Psoas muscle (tissue), 8 donors: ENCODE measurements at places on chromosomes 11 and 22. TPM values are rescaled to one million over a fixed set of nuclear protein-coding genes. Genes with fewer than 3 reads are reported as not detected.

The SCGB2A2 gene
- not detected for polyA plus RNA-seq

The MS4A4E gene
- 0.05 TPM for polyA plus RNA-seq

The RAB36 gene
- polyA plus RNA-seq: 0.08 TPM

The PLAAT3 gene
- 50.0 TPM for polyA plus RNA-seq

The DTX4 gene
- polyA plus RNA-seq: 0.46 TPM

The LRRN4CL gene
- polyA plus RNA-seq: 1.8 TPM

The TEX54 gene
- polyA plus RNA-seq: not detected

The KRTAP5-9 gene
- 0.09 TPM for polyA plus RNA-seq

- no peaks in the 10 kb centered on the region for H3K36me3 ChIP-seq
- no peak for DNase-seq
- no peak overlapping the region for H3K27ac ChIP-seq
Observed at GRCh38 chr11:104094576-104094975, 58.1 kb downstream of the DDI1 start.

DNA sequence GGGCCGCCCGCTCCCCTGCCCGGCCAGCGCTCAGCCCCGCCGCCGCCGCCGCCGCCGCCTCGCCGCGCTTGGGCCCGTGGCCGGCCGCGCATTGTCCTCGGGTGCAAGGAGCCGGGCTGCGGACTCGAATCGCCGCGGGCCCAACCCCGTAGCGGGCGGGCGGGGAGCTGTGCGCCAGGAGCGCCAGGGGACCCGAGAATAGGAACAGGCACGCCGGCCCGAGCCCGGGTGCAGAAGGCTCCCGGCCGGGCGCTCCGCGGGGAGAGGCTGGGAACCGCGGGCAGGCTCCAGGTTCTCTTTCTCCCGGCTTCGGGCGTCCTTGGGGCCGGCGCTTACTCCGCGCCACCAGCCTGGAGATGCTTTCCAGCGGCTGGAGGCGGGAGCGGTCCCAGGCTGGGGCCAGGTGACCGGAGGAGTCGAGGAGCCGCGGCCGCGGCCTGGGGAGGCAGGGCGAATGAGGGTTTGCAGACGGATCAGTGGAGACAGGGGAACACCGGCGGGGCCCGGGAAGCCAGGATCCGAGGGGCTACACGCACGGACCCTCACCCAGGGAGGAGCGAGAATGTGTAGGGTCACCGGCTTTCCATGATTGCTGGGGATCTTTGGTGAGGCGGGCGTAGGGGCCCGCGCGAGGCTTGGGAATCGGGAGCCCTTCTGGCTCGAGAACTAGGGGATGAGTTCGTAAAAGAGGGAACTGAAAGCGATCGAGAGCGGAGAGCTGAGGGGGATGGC, 726 bp downstream of the PKNOX2 start:
- DNase-seq: peak; percentile 72
- peak overlapping the region; percentile 84 for H3K4me3 ChIP-seq
- H3K4me1 ChIP-seq: peaks cover 40% of the 10 kb centered on the region
- H3K27me3 ChIP-seq: no peaks in the 10 kb centered on the region
- peak overlapping the region; percentile 89 for H3K27ac ChIP-seq
- no peaks in the 10 kb centered on the region for H3K36me3 ChIP-seq

- no peak overlapping the region for H3K4me3 ChIP-seq
- H3K4me1 ChIP-seq: no peaks in the 10 kb centered on the region
- no peaks in the 10 kb centered on the region for H3K27me3 ChIP-seq
- no peak overlapping the region for H3K27ac ChIP-seq
Observed at GRCh38 chr11:82174610-82175009, 559.1 kb downstream of the FAM181B start.

- no peaks in the 10 kb centered on the region for H3K36me3 ChIP-seq
- H3K27me3 ChIP-seq: peaks cover 2% of the 10 kb centered on the region
- H3K4me1 ChIP-seq: no peaks in the 10 kb centered on the region
- H3K4me3 ChIP-seq: no peak overlapping the region
Observed at GRCh38 chr11:120929664-120930154, 94.2 kb upstream of the TBCEL start.

DNA sequence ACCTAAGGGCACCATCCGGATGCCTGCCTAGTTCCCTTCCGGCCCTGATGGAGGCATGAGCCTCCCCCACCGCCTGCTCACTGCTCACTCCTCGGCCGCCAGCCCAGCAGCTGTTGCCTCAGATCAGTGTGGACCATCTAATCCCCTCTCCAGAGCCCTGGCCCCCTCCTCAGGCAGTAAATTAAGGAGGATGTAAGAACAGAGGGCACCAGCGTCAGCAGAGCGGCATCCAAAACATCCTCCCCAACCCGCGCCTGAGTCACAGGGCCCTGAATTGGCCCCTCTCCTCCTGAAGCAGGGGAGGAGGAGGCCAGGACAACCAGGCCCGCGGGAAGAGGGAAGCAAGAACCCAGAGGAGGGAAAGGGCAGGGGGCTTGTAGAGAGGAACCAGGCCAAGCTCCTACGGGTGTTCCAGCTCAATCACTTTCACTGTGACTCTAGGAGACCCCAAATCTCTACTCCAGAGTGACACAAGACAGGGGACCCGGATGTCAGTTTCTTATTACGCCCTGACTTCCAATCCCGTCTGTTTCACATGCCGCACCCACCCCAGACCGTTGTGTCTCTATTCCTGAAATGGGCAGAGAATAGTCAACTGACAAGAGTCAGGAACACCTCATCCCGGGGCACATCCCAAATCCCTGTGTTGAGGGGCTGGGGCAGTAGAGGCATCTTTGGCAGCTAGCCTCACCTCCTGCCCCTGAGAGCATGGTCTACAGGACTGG, 31.3 kb upstream of the MYOD1 start:
- peaks cover 71% of the 10 kb centered on the region for H3K4me1 ChIP-seq
- no peak overlapping the region for H3K4me3 ChIP-seq
- H3K27ac ChIP-seq: peak overlapping the region; percentile 88
- DNase-seq: peak; percentile 93
- H3K27me3 ChIP-seq: no peaks in the 10 kb centered on the region

DNA sequence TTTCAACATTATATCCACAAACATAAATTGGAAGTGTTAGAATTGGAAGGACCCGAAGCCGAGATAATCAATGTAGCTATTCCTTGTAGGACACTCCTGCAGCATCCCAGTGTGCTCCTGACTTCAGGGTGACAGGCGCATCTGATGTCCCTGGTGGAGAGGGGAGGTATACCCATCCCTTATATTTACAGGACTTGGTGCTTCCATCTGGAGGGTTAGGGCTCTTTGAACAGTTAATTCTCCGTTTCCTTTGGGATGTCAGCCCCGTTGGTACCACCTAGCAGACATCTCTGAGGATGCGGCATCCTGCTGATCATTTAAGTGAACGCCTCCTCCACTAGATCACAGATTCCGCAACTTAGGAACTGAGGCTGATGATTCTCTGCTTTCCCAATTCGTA, 451.3 kb downstream of the OPCML start:
- no peaks in the 10 kb centered on the region for H3K4me1 ChIP-seq
- H3K27me3 ChIP-seq: peaks cover 41% of the 10 kb centered on the region
- no peak for DNase-seq
- H3K27ac ChIP-seq: no peak overlapping the region

DNA sequence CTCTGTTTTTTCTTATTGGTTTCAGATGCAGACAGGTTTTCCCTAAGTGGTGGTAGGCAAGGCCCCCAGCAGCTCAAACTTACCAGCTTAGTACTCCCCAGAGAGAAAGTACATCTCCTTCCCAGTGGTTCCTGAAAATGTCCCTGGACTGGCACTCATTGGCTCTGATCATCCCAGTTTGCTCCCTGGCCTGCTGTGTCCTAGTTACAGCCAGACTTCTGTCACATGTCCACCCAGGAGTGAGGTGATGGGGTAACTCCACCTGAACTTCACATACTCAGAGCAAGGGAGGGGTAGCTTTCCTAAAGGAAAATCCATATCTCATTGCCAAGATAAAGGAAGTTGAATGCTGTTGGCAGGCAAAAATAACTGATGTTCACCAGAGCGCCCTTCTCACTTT, 237.0 kb upstream of the MPPED2 start:
- no peak overlapping the region for H3K27ac ChIP-seq
- no peak overlapping the region for H3K4me3 ChIP-seq
- no peaks in the 10 kb centered on the region for H3K36me3 ChIP-seq
- no peaks in the 10 kb centered on the region for H3K27me3 ChIP-seq

DNA sequence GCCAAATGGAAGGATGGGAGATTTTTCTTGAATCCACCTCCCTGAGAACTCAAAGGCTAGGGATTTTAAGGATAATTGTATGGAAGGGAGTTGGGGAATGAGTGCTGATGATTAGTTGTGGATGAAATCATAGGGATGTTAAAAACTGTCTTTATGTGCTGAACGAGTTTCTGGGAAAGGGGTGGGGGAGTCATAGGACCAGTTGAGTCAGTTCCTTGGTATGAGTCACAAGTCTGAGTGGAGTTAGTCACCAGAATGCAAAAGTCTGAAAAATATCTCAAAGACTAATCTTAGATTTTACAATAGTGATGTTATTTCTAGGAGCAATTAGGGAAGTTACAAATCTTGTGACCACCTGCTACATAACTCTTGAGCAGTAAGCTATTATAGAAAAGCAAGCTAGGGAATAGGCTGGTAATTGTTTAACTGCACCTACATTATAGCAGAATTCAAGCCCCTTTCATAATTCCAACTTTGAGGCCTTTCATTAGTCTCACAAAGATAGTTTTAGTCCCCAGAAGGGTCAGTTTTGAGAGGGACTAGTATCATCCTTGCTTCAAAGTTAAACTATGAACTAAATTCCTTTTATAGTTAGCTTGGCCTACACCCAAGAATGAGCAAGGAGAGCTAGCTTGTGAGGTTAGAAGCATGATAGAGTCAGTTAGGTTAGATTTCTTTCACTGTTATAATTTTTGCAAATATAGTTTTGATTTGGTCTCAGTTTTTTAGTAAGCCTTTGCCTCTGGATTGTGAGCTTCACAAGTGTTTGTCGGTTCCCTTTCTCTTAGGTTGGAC, 668.0 kb downstream of the ETS1 start:
- no peaks in the 10 kb centered on the region for H3K36me3 ChIP-seq
- H3K4me3 ChIP-seq: no peak overlapping the region
- H3K4me1 ChIP-seq: no peaks in the 10 kb centered on the region
- no peaks in the 10 kb centered on the region for H3K27me3 ChIP-seq
- no peak for DNase-seq
- no peak overlapping the region for H3K27ac ChIP-seq

DNA sequence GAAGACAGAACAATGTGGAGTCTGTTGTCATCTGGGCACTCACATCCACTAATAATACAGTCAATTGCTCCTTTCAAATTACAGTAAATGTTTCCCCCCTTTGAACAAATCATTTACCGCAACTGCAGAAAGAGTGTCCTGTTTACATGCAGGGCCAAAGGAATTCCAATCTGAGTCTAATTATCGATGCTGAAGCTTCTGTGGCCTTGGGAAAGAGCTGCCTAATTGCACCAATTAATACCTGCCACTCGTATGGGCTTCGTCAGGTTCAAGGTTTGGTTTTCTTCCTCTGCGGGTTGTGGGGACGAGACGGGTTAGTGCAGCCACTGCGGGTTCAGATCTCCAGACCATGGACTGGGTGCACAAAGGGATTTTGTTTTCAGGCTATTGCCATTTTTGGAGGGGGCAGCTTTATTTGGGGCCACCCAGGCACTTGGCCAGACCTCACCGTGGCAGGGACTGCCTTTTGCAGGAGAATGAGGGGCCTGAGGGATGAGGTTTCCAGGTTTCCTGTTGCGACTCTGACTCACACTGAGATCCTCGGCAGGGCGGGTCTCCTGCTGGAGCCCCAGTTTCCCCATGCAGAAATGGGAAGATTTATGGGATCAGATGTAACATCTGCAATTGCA, 147.6 kb downstream of the MIAT start:
- H3K36me3 ChIP-seq: no peaks in the 10 kb centered on the region
- H3K27me3 ChIP-seq: no peaks in the 10 kb centered on the region
- H3K27ac ChIP-seq: no peak overlapping the region

GRCh38 chr22:46708766-46709330, 29.2 kb downstream of the CERK start:
- no peaks in the 10 kb centered on the region for H3K4me1 ChIP-seq
- no peak overlapping the region for H3K27ac ChIP-seq
- peak; percentile 29 for DNase-seq
- no peak overlapping the region for H3K4me3 ChIP-seq
- H3K36me3 ChIP-seq: peaks cover 3% of the 10 kb centered on the region
- no peaks in the 10 kb centered on the region for H3K27me3 ChIP-seq
